ENCODE measurements at places on chromosomes 3 and 15.

DNA sequence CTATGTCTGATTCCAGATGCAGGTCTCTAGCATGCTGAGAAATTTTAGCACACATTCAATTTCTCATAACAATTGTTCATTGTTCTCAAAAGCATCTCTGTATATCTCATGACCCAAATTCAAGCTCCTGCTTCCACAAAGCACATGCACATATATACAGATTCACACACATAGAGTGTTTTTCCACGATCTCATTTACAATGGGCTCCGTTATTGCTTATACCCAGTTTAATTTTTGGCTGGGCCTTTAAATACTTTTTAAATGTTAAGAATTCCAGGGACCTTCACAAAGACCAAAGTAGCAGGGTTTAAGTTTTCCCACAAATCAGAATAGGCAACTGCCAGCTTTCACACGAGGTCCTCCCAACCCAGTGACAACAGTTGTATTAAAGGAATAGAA is 333.5 kb upstream of the SEMA6D start:
- no peaks in the 10 kb centered on the region for H3K36me3 ChIP-seq
- peaks cover 3% of the 10 kb centered on the region for H3K4me1 ChIP-seq

GRCh38 chr15:32688151-32688639 is 29.6 kb upstream of the GREM1 start:
- no peaks in the 10 kb centered on the region for H3K36me3 ChIP-seq
- H3K27me3 ChIP-seq: no peaks in the 10 kb centered on the region
- H3K4me3 ChIP-seq: no peak overlapping the region

- no peaks in the 10 kb centered on the region for H3K27me3 ChIP-seq
- peak overlapping the region; percentile 86 for H3K27ac ChIP-seq
- H3K4me1 ChIP-seq: peaks cover 28% of the 10 kb centered on the region
- DNase-seq: no peak
These were observed 51.8 kb upstream of the ADPGK start for GRCh38 chr15:72835294-72835890.

DNA sequence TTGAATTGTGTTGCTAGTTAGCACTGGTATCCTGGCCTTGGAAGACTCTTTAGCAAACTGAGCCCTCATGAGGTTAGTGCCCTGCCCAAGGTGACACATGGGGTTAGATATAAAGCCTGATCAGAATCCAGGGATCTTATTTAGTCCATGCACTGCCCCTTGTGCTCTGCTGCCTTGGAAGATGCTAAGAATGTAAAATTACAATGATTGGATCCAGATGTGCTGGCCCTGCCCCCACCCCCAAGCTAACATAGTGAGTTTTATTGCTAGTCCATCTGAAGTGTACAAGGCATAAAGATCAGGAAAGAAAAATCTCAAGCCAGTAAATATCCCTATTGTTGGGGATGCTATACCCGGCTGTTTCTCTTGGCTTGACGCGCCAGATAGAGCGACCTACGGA is 248.1 kb upstream of the C2CD4B start:
- DNase-seq: no peak
- H3K27ac ChIP-seq: no peak overlapping the region
- H3K36me3 ChIP-seq: no peaks in the 10 kb centered on the region
- H3K4me1 ChIP-seq: peaks cover 20% of the 10 kb centered on the region

DNA sequence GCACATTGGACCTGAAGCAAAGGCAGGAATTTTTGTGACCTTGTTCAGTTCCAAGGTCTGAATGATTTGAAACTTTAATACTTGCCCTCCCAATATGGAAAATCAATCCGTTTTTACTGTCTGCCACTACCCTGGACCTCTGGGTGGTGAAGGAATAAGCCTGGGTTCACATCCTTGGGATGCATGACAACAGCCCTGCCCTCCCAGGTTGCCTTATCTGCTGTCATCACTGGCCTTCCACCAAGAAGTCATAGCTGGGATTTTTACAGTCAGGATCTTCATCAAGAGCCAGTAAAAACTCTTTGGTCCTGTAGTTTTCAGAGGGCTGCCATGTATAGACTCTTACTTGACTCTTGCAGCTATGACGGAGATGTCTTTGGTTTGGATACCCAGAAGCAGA is 128.6 kb downstream of the MYLK start:
- H3K27me3 ChIP-seq: no peaks in the 10 kb centered on the region
- no peaks in the 10 kb centered on the region for H3K36me3 ChIP-seq
- DNase-seq: no peak

- no peak overlapping the region for H3K4me3 ChIP-seq
- H3K27me3 ChIP-seq: no peaks in the 10 kb centered on the region
- H3K27ac ChIP-seq: no peak overlapping the region
- no peak for DNase-seq
- no peaks in the 10 kb centered on the region for H3K4me1 ChIP-seq
These were observed 132.5 kb downstream of the APBA2 start for GRCh38 chr15:29018120-29018805.

DNA sequence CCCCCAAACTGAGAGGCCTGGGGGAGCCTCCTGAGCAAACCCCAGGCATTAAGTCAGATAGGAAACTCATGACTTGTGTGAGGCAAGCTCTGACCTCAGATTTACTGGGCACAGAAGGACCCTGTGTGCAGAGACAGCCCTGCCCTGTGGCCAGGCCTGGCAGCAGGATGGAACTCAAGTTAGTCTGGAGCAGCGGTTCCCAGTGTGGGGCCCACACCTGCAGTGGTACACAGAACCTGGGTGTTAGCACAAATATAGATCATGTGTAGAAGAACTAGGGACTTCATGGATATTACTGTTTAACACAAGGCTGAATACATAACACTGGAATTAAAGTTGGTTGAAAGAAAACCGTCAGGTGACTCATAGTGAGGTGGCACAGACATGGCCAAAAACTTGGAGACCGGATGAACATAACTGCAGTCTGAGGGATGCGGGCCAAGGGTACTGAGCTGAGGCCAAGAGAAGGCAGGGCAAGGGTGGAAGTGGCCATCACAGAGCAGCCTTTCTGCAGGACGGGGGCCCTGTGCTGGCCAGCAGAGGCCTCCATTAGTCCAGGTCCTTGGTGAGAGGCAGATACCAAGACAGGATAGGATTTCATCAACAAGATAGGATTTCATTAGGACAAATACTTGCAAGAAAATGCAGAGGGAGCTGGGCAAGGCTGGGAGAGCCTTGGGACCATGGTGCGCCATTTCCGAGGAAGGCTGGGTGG is 40.9 kb downstream of the IRAK2 start:
- H3K27me3 ChIP-seq: no peaks in the 10 kb centered on the region
- no peak overlapping the region for H3K4me3 ChIP-seq
- peak; percentile 74 for DNase-seq
- no peaks in the 10 kb centered on the region for H3K36me3 ChIP-seq
- H3K4me1 ChIP-seq: peaks cover 43% of the 10 kb centered on the region

DNA sequence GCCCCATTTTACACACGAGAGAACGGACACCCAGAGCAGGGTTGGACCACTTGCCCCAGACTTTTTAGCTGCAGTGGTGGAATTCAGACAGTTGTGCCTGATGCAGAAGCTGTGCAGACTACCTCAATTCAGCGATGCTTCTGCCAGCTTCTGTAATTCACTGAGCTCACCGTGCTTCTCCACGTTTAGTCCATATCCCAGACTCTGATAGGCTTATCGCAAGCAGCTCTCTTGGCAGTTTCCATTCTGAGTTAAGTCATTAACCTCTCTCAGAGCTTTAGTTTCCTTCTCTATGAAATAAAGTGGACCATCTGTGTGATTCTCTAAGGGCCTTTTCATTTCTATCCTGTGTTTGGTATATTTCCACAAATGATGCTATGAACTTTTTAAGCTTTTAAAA is 37.1 kb downstream of the ABHD17C start:
- H3K27ac ChIP-seq: no peak overlapping the region
- H3K4me1 ChIP-seq: no peaks in the 10 kb centered on the region
- H3K36me3 ChIP-seq: no peaks in the 10 kb centered on the region
- DNase-seq: no peak
- H3K4me3 ChIP-seq: no peak overlapping the region

- H3K36me3 ChIP-seq: no peaks in the 10 kb centered on the region
- H3K27me3 ChIP-seq: no peaks in the 10 kb centered on the region
- peak; percentile 93 for DNase-seq
- H3K4me3 ChIP-seq: no peak overlapping the region
- H3K4me1 ChIP-seq: peaks cover 20% of the 10 kb centered on the region
- H3K27ac ChIP-seq: peak overlapping the region; percentile 68
These were observed 49.4 kb upstream of the AKAP13 start for GRCh38 chr15:85330901-85331588.

- H3K27ac ChIP-seq: no peak overlapping the region
- H3K27me3 ChIP-seq: no peaks in the 10 kb centered on the region
- H3K4me3 ChIP-seq: no peak overlapping the region
- DNase-seq: no peak
- H3K4me1 ChIP-seq: peaks cover 4% of the 10 kb centered on the region
These were observed 119.9 kb downstream of the KLF13 start for GRCh38 chr15:31446546-31446945.

DNA sequence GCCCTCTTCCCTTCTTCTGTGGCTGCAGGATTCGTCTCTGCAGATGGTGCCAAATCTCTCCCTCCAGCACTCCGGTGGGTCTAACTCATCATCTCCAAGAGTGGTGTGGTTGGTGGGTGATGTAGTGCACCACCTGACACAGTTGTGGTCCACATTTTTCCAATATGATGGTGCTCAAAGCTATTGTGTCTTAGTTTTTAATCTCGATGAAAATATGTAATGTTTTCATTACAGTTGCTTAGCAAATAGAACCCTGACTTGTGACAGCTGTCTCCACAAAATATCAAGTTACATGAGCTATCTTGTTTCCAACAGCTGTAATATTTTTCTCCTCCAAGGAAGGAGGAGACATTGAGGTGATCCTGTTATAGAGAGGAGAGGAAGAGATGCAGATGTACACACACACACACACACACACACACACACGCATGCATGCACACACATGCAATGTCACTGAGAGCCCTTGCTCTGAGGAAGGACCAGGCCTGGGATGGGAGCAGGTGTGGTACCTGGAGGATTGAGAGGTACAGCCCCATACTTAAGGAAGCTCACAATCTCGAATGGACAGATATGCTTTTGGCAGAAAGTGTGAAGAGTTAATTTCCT is 15.7 kb upstream of the ESYT3 start:
- H3K27me3 ChIP-seq: no peaks in the 10 kb centered on the region
- no peak for DNase-seq
- H3K4me1 ChIP-seq: peaks cover 4% of the 10 kb centered on the region

GRCh38 chr15:40219801-40220200 is 19.1 kb upstream of the PAK6 start:
- H3K27ac ChIP-seq: no peak overlapping the region
- H3K27me3 ChIP-seq: no peaks in the 10 kb centered on the region

DNA sequence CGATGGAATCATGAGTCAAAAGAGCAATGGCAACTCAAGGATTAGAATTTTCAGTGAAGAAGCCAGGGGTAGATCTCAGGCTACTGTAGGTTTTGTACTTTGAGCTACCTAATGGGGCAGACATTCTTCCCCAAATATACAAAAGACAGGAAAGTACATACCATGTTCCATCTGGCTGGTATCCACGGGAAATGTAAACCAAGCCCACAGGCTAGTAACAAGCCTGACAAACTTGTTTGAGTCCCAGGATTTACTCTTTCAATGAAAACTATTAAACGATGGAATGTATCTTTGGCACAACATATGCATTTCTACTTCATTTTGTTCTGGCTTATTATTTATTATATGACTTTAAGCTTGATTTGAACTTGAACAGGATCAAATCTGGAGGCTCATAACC is 44.2 kb upstream of the GOLIM4 start:
- H3K4me1 ChIP-seq: no peaks in the 10 kb centered on the region
- no peak overlapping the region for H3K27ac ChIP-seq
- no peak overlapping the region for H3K4me3 ChIP-seq

- H3K4me1 ChIP-seq: no peaks in the 10 kb centered on the region
- no peak overlapping the region for H3K4me3 ChIP-seq
- no peaks in the 10 kb centered on the region for H3K36me3 ChIP-seq
- no peak for DNase-seq
- no peaks in the 10 kb centered on the region for H3K27me3 ChIP-seq
- H3K27ac ChIP-seq: no peak overlapping the region
These were observed 169.7 kb upstream of the TMCO5A start for GRCh38 chr15:37764733-37765191.

DNA sequence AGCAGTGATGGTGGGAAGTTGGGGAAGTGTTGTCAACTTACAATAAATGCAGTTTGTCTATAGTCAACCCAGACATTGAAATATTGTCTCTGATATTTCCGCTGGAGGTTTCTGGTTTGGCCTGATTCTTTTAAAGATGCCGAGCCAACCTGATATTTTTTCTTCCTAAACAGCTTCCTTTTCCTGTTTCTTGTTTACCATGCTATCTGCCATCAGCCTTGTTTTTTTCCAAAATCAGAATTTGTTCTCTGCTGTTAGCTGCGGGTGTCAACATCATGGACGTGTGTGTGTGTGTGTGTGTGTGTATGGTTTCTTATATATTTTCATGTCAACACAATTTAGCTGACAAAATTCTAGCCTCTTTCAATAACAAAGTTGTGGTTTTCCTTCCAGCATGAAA is 41.2 kb upstream of the XCR1 start:
- DNase-seq: no peak
- H3K4me3 ChIP-seq: no peak overlapping the region
- peaks cover 22% of the 10 kb centered on the region for H3K4me1 ChIP-seq
- H3K36me3 ChIP-seq: no peaks in the 10 kb centered on the region
- H3K27ac ChIP-seq: peak overlapping the region; percentile 8

DNA sequence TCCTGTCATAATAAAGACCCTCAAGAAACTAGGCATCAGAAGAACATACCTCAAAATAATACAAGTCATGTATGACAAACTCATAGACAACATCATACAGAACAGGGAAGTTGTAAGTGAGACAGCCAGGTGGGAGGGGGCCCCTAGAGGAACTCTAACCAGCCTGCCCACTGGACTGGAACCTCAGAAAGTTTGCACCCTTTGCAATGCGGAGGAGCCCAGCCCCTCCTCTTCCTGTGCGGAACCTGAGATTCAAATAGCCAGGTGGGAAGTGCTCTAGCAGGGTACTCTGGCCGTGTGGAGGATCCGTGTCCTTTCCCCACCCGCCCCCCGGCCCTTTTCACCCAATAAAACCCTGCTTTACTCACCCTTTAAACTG is 387.0 kb upstream of the CBLB start:
- no peak overlapping the region for H3K4me3 ChIP-seq
- no peaks in the 10 kb centered on the region for H3K36me3 ChIP-seq
- no peaks in the 10 kb centered on the region for H3K27me3 ChIP-seq
- no peak overlapping the region for H3K27ac ChIP-seq
- DNase-seq: no peak

- no peaks in the 10 kb centered on the region for H3K27me3 ChIP-seq
- H3K36me3 ChIP-seq: no peaks in the 10 kb centered on the region
- no peak overlapping the region for H3K27ac ChIP-seq
- no peak for DNase-seq
- H3K4me1 ChIP-seq: no peaks in the 10 kb centered on the region
These were observed 57.2 kb upstream of the SMAD6 start for GRCh38 chr15:66644869-66645268.

GRCh38 chr3:76954412-76954811 is 85.5 kb upstream of the ROBO2 start:
- H3K36me3 ChIP-seq: no peaks in the 10 kb centered on the region
- no peak overlapping the region for H3K4me3 ChIP-seq
- H3K27me3 ChIP-seq: no peaks in the 10 kb centered on the region
- H3K27ac ChIP-seq: no peak overlapping the region

Data from gastrocnemius medialis (tissue), 4 donors.